ENCODE measurements at places on chromosomes 1 and 21. TPM values are rescaled to one million over a fixed set of nuclear protein-coding genes. Genes with fewer than 3 reads are reported as not detected.

The ALDH4A1 gene
- total RNA-seq = 25.6 TPM

DNA sequence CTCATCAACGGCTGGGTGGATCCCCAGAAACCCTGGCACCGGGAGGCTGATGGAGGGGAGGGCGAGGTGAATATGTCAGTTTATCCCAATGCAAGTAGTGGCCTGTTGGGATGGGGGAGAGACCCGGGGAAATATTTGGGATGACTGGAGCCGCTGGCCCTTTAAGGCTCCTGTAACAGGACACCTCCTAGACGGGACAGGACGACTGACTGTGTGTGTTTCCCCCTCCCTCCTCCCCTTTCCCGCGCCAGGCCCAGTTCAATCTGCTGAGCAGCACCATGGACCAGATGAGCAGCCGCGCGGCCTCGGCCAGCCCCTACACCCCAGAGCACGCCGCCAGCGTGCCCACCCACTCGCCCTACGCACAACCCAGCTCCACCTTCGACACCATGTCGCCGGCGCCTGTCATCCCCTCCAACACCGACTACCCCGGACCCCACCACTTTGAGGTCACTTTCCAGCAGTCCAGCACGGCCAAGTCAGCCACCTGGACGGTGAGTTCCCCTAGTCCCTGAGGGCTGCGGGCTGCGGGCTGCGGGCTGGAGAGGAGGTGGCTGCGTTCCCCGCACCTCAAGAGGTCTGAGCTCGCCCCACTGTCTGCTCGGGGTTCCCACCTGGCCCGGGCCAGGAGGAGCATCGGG lies 44.8 kb upstream of the CCDC27 start:
- no peak overlapping the region for H3K27ac ChIP-seq
- DNase-seq = no peak
- H3K27me3 ChIP-seq = peaks cover 30% of the 10 kb centered on the region

DNA sequence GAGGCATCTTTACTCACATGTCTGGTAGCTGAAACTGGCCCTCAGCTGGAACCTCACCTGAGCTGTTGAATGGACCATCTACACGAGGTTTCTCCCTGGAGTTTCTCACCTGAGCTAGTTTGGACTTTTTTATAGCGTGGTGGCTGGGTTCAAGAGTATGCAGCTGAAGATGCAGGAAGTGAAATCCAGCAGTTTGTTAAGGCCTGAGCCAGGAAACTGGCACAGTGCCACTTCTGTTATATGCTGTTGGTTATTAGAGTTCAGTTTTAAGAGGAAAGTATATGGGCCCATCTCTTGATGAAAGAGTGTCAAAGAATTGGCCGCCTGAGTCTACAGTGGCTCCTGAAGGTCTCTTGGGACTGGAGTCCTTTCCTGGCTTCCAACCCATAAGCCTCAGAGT lies 35.6 kb downstream of the STUM start:
- no peaks in the 10 kb centered on the region for H3K4me1 ChIP-seq
- no peak for DNase-seq
- H3K27me3 ChIP-seq = no peaks in the 10 kb centered on the region
- H3K4me3 ChIP-seq = no peak overlapping the region
- no peaks in the 10 kb centered on the region for H3K36me3 ChIP-seq

- H3K27me3 ChIP-seq = no peaks in the 10 kb centered on the region
- no peak overlapping the region for H3K27ac ChIP-seq
- no peaks in the 10 kb centered on the region for H3K36me3 ChIP-seq
- peak; percentile 42 for DNase-seq
- H3K4me1 ChIP-seq = no peaks in the 10 kb centered on the region
- H3K4me3 ChIP-seq = no peak overlapping the region
These were observed 2.4 kb upstream of the PRAMEF18 start for GRCh38 chr1:13228343-13228781.

DNA sequence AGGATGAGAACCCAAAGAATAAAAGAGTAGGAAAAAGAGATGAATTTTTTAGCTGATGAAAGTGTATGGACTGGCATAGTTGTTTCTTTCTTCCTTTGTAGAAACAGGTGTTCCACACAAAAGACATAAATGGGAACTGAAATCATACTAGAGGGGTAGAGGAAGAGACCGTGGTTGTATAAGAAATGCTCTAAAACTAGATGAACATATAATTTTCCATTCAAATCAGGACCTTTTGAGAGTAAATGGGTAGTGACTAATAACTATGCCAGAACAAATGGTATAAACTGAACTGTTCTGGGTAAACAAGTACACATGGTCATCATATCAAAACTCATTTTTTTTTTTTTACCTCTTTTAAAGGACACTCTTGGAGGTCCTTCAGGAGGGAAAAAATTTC lies 344.2 kb downstream of the VAV3 start:
- H3K36me3 ChIP-seq = peaks cover 4% of the 10 kb centered on the region
- no peaks in the 10 kb centered on the region for H3K27me3 ChIP-seq
- peaks cover 8% of the 10 kb centered on the region for H3K4me1 ChIP-seq
- no peak overlapping the region for H3K27ac ChIP-seq
- no peak for DNase-seq

Measured in type B pancreatic cell (in vitro differentiated cells).